Activated CD4-positive, alpha-beta T cell treated with anti-CD3 and anti-CD28 coated beads for 4 hours (primary cell): ENCODE measurements at places on chromosomes 7 and 10.

- no peak for DNase-seq
Observed at GRCh38 chr10:87038286-87038717, 18.2 kb downstream of the FAM25A start.

GRCh38 chr10:72337039-72337629 lies 17.6 kb downstream of the DNAJB12 start:
- peak; percentile 69 for DNase-seq

DNA sequence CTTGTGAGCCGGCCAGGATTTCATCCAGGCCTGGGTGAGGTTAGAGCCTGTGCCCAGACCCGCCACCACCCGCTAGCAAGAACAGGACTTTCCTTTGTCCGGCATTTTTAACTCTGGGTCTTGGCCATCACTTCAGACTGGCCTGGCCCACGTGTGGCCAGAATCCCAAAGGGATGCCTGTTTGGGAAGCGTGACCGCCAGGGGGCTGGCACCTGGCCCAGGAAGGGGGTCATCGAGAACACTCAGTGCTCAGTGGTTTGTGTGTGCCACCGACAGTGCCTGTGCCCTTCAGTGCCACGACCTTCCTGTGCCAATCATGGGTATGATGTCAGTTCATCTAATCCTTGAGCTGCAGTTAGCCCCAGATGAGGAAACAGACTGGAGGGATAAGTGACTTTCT lies 85.0 kb downstream of the ZMIZ1 start:
- no peak for DNase-seq

DNA sequence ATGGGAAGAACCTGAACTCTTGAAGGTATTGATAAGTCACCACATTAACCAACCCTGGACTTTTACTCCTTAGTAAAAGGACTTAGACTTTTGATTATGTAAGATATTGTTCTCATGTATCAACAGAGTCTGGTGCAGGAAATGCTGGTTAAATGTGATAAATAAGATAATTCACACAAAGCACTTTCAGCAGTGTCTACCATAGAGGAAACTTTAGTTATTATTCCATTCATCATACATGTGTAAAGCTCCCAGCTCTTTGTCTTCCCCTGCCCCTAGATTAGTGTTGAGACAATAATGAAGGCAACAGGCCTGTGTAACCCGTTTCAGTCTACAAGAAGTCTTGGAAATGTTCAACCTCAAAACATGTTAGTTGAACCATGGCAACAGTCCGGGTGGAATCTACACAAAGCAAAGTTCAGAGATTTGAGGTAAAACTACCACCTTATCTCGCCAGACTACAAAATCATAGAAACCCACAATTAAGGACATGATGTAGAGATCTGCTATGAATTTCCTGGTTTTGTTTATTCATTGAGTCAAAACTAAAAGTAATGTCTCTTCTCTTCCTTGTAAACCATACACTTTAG lies 109.9 kb upstream of the ADO start:
- DNase-seq, result no peak

- no peak for DNase-seq
Observed at GRCh38 chr7:51069411-51070083, 247.1 kb downstream of the COBL start.

DNA sequence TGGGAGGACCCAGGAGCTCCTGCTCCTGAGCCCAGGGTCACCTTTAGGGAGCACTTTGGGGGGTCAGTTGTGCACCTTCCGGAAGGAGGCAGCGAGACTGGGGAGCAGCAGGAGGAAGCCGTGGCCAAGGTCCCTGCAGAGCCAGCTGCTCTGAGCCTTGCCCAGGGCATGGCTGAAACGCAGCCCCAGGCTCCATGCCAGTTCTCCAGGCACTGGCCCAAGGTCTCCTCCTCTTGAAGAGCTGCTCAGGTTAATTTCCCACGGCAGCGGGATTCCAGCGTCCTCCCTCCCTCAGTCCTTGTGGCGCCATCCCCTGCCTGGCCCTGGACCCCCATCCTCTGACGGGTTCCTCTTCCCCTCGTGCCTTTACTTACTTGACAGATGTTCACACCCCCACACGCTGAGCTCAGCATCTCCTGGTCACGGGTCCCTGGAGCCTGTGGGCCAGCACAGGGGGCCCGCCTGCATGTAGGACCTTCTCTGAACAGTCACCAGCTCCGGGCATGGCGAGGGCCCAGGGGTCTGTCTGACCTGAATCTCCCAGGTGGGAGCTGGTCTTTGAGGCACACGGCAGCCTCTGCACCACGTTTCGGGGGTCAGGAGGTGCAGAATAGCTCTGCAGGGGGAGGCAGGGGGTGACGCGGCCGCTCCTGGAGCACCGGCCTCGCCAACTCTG lies 16.7 kb upstream of the CFAP46 start:
- no peak for DNase-seq

- no peak for DNase-seq
Observed at GRCh38 chr7:41742401-41743020, 39.6 kb upstream of the INHBA start.

- no peak for DNase-seq
Observed at GRCh38 chr10:78742730-78743615, 325.8 kb upstream of the ZMIZ1 start.

GRCh38 chr10:116112232-116113231 lies 160.5 kb downstream of the GFRA1 start:
- no peak for DNase-seq

GRCh38 chr7:101917566-101917965 lies 100.1 kb downstream of the CUX1 start:
- DNase-seq, result no peak

DNA sequence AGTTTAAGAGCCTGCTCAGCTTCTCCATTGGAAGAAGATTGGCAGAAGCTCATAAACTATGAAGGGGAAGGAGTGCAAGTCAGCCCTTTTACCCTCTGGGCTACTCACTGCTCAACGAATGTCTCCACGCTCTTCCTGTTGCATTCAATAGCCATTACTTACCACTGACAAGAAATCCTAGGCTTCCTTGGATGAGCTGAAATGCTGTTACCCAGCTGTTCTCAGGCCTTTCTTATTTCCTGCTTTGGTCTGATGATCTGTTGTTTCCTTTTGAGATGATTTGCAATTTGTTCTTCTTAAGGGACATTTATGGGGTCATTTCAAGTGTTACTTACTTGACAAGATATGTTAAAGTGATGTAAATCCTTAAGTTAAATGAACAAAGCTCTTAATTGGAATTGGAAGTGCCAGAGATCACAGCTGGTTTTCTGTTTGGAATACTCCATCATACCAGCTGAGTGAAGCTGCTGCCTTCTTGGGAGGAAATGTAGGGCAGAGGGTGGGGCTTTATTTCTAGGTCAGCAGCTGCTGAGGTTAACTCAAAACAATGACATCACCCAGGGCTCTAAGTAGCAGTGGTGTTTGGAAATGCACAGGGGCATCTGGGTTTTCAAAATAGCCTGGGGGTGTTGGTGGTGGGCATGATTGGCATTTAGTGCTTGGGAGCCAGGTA lies 170.0 kb downstream of the PRKCQ start:
- DNase-seq, result peak; percentile 28
